ENCODE measurements at places on chromosomes 2 and 18. TPM values are rescaled to one million over a fixed set of nuclear protein-coding genes. Genes with fewer than 3 reads are reported as not detected.

GRCh38 chr2:28438532-28439063, 45.9 kb downstream of the FOSL2 start:
- no peak for DNase-seq

- DNase-seq = no peak
These were observed 10.3 kb downstream of the POLI start for GRCh38 chr18:54279477-54280219.

DNA sequence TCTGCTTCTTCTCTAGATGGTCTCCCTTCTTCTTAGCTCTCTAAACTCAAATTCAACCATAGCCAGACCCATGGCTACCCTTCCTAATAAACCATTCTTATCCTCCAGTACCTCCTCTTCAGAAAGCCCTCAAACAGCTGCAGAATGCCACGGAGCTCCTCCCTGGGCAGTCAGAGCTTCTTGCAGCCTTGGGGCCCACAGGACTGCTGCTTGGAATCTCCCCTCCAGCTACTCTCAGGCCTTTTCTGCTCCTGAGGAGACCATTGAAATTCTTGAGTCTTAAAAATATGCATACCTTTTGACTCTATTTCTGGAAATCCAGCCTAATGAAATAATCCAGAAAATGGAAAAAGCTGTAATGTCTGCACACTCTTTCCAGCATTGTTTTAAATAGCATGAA, 30.7 kb downstream of the EFR3B start:
- no peak for DNase-seq

DNA sequence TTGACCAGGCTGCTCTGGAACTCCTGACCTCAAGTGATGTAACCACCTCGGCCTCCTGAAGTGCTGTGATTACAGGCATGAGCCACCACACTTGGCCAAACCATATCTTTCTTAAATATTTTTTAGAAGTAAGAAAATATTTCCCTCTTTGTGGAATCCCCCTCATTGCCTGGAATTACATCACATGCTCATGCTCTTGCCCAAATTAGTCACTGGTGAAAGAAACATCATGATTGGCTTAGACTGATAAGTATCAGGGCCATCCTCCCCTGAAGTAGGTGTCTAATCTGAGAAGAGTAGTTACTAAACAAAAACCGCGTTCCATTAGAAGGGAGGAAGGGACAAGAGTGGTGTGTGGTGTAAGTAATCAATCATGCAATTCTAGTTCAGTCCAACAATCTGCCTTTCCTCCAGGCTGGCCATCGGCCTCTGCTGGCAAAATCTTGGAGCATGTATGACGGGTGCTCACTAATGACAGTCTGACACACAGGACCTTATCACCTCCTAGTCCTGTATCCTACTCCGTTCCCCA, 52.3 kb upstream of the SCG2 start:
- peak; percentile 40 for DNase-seq

DNA sequence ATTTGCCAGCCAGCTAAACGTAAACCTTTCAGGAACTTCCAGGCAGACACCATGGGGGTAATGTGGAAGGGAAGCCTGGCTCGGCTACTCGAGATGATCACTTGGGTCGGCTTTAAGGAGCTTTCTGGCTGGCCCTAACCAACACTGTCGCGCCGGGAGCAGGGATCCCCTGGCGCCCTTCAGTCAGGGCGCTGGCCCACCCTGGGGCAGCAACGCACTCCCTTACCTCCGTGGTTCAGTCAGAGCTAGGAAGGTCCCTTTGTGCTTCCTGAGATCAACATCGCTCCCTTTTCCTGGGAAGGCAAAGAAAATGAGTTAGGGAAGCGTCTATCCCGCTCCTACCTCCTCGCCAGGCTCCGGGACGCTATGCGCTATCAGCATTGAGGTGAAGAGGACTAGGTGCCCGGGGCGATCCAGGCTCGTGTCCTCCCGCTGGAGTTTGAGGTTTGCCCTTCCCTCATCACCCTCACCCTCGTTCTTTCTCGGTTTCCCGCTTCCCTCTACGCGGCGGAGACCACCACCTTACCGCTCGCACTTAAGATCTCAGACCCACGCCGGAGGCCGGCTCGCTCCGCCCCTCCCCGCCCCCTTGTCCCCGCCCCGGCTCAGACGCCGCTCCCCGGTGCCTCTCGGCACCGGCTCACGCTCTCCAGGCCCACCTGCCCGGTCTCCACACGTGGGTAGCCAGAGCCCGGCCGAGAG, 449 bp upstream of the ATRAID start:
- peak; percentile 59 for DNase-seq

GRCh38 chr2:237479747-237480146, 7.3 kb upstream of the MLPH start:
- DNase-seq = no peak

GRCh38 chr2:7225848-7226247, 308.6 kb downstream of the RNF144A start:
- no peak for DNase-seq

GRCh38 chr2:28904802-28905457, 10.5 kb downstream of the WDR43 start:
- no peak for DNase-seq

DNA sequence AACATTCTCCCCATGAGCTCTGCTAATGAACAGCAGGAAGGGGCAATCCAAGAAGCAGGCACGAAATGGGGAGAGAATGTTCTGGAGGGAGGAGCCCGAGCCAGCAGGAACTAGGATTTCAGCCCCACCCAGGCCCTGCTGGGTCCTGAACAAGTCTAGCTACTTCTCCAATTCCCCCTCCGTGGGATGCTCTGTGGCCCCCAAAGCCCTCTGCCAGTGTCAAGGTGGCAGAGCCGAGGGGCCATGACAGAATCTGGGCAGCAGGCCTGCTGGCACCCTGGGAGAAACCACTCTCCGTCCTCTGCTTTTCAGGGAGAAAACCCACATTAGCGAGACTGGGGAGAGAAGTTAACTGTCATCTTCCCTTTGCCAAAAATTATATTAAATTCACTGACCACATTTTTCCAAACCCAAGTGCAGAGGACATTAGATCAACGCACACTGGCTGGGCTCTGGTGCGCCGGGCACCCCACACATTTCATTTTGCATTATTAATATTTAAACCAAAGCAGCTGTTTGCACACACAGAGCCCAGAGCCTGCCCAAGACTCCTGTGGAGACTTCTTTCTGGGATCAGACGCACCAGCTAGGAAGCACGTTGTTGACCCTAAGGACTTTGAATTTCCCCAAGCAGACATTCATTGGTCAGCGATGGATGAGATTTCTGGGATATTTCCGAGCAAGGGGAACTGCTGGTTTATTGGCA, 80.2 kb upstream of the PKDCC start:
- peak; percentile 69 for DNase-seq

DNA sequence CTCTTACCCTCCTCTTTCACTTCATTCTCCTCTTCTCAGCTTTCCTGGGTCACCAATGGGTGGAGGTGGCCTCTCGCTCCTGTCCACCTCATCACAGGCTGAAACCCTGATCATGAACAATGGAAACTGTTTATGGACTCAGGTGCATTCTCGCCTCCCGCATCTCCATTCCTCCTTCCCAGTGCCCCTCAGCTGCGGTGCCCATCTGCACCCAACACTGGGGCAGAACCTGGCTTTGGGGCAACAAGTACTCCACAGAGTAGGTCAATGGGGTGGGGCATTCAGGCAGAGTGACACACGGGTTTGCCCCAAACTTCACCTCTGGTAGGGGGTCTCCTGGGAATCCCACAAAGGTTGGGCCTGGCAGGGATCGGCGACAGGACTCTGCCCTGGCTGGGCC, 199.5 kb downstream of the RTP5 start:
- DNase-seq = no peak

SNED1 gene
- total RNA-seq = 36.2 TPM

AQP4 gene
- not detected for total RNA-seq

CDCA7 gene
- 3.0 TPM for total RNA-seq

REG3G gene
- total RNA-seq = not detected

UBXN4 gene
- 69.7 TPM for total RNA-seq

TUBB8B gene
- total RNA-seq = not detected

FBXO48 gene
- total RNA-seq = 0.38 TPM

DDX1 gene
- 73.0 TPM for total RNA-seq

GMCL1 gene
- total RNA-seq = 9.6 TPM

OTOS gene
- not detected for total RNA-seq

MGAT4A gene
- total RNA-seq = under 0.01 TPM
